ENCODE measurements at places on chromosomes 2 and 18.
A peak's percentile ranks its signal among the peaks of the same experiment; 100 is the strongest.

DNA sequence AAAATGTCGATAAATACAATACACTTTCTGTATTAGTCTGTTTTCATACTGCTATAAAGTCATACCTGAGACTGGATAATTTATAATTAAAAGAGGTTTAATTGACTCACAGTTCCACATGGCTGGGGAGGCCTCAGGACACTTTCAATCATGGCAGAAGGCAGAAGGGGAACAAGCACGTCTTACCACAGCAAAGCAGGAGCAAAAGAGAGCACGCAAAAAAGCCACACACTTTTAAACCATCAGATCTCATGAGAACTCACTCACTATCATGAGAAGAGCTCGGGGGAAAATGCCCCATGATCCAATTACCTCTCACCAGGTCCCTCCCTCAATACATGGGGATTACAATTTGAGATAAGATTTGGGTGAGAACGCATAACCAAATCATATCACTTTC lies 256.7 kb downstream of the ANAPC1 start:
- no peak for DNase-seq

GRCh38 chr2:64760128-64760527 lies 106.4 kb upstream of the SERTAD2 start:
- no peak for DNase-seq

DNA sequence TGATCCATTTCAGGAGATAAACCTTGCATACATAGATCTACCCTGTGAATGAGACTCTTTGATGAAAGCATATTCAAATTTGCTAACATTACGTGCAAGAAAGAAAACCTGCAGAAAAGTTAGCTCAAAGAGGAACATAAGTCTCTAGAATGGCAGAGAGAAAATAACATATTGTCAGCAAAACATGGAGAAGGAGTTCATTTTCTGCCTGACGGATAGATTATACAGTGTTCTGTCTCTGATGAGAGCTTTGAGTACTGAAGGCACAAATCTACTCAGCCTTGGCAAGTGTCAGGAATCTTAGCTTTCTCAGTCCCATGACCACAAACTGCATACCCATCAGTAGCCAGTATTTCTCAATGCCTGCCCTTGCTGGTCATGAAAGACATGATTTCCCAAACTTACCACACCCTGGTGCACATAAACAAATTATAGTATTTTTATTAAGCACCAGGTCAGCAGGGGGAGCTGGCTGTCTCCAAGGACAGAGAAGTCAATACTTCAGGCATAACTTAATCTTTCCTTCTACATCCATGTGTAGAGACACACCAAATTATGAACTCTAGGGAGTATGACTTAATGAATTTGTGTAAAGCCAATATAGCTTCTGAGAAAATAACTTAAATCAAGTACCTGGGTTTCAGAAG lies 401.2 kb upstream of the SOX11 start:
- DNase-seq: peak; percentile 3

DNA sequence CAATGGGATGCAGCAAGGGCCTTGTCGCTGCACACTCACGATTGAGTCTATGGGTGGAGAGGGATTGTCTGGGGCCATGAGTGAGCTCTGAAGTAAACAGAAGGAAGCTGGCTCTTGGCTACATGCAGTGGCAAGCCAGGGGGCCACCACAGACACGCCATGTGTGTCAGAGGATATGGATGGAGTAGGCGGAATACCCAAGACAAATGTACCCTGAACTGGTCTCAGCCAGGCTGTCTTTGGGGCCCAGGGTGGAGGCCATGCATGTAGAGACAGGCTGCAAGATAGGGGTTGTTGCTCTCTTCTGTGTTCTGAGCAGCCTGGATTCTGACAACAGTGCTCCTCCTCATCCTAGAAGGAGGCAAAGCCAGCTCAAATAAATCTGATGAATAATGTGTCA lies 24.0 kb upstream of the ITGA6 start:
- DNase-seq: no peak

GRCh38 chr2:50241282-50241681 lies 790.6 kb downstream of the NRXN1 start:
- no peak for DNase-seq

DNA sequence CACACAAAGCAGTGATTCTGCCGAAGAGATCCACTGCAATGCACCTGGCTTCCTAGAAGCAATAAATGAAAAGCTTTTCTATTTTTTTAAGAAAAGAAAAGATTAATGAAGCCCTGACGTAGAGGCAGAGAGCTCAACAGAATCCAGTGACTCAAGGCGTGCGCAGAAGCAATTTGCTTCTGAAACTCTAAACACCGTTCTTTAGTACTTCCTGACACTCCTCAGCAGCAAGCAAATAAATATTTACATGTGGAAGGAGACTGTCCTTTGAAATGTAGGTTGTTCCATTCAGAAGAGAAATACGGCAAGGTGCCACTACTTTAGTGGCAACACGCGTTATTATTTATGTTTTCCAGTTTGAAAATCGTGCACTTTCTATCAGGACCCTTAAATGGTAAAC lies 126.2 kb upstream of the ZNF516 start:
- no peak for DNase-seq

GRCh38 chr2:148619560-148620195 lies 24.9 kb upstream of the EPC2 start:
- DNase-seq: no peak

DNA sequence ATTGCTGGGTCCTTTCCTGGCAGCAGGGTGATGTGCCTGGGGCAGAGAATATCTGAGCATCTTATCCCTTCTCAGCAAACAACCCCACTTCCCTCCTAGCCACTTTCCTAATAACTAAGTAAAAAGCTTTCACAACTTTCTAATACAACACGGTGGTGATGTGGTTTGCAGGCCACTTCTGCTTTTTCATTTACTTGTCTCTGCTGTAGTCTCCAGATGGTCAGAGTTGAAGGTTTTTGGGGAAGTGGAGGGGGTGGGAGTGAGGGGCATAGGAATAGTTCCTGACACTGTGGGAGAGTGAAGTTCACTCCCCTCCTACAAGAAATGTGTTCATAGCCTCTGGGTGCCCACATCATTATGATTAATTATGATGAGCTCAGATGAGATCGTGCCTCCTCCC lies 11.6 kb downstream of the OXER1 start:
- DNase-seq: no peak

DNA sequence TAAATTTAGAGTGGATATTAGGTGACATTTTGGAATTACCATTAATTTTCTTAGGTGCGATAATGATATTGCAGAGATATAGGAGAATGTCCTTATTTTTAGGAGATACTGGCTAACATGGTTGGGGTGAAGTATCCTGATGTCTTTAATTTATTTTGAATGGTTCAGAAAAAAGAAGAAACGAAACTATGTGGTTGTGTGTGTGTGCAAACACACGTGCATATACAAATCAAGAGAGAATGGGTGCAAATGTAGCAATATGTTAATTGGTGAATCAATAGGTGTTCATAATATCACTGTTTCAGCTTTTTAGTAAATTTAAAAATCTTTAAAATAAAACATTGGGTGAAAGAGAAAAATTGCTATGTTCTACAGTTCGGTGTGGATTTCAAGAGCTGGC lies 140.9 kb downstream of the DIS3L2 start:
- DNase-seq: no peak

GRCh38 chr18:38198956-38199355 lies 633.4 kb upstream of the CELF4 start:
- no peak for DNase-seq

- peak; percentile 22 for DNase-seq
These were observed 20.1 kb upstream of the ACMSD start for GRCh38 chr2:134818321-134818720.

- DNase-seq: peak; percentile 23
These were observed 645.5 kb upstream of the ID2 start for GRCh38 chr2:8036366-8036765.

DNA sequence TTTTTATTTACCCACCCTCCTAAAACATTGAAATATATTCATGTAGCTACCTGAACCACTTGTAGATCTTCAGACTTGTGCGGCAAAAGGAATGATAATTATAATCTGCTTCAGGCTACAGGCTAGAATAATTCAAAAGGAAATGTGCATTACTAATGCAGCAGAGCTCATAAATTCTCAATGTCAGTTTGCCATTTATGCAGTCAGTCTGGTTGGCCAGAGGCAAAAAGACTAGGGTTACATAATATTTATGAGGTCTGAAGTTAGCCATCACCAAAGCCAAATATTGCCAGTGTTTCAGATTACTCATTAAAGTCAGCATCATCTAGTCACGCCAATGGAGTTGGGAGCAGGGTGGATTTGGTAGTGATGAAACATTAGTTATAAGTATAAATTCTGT lies 38.9 kb downstream of the METAP1D start:
- peak; percentile 65 for DNase-seq

DNA sequence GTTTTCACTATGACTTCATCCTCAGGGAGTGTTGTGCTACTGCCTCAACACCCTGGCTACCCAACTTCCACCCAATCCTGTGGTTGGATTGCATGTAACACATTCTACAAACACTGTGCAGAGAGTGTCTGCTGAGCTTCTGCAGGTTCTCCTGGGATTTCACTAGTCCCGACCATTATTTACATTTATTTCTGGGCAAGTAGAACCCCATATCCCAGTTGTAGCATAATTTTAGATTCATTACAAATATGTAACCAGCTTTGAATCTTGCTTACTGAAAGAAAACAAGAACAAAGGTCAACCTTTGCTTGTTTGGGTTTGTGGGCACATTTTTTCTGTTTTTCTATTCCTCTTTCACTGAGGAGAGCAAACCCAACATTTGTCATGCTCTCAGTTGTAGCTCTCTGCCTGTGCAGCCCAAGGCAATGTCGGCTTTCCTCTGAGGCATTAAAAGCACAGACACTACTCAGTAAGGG lies 2036.1 kb upstream of the LRRTM1 start:
- DNase-seq: no peak

- no peak for DNase-seq
These were observed 1.4 kb downstream of the MBP start for GRCh38 chr18:77131100-77131651.

DNA sequence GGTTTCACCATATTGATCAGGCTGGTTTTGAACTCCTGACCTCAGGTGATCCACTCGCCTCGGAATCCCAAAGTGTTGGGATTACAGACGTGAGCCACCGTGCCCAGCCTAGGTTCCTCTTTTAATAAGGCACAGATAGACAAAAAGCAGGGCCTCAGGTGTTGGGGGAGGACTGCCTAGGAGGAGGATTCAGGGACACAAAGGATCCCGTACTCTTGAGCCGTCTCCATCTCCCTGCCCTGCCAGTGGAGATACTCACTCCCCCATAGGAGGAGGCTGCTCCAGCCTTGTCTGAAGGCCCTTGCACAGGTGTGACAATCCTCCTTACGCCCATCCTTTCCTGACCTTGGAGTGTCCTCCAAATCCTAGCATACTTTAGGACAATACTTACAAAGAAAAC lies 32.0 kb upstream of the TFCP2L1 start:
- DNase-seq: no peak

DNA sequence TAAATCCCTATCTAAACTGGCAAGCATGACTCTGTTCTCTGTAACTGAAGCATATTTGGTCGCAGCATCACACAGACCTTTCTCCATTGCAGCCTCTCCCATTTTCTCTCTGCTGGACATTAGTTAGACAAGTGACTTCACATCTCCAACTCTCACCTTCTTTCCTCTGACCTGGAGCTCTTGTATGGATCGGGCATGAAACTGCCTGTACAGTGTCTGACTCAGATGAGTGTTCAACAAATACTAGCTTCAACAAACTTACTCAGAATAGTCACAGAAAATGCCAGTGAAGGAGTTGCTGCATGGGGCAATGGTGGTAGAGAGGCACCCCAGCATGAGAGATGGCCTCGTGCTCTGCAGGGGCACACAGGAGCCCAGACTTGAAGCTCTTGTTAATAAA lies 104.7 kb upstream of the COPS8 start:
- DNase-seq: no peak

- DNase-seq: no peak
These were observed 435.1 kb upstream of the MEIS1 start for GRCh38 chr2:65999796-66000195.

GRCh38 chr2:33782395-33783230 lies 183.5 kb upstream of the FAM98A start:
- no peak for DNase-seq

DNA sequence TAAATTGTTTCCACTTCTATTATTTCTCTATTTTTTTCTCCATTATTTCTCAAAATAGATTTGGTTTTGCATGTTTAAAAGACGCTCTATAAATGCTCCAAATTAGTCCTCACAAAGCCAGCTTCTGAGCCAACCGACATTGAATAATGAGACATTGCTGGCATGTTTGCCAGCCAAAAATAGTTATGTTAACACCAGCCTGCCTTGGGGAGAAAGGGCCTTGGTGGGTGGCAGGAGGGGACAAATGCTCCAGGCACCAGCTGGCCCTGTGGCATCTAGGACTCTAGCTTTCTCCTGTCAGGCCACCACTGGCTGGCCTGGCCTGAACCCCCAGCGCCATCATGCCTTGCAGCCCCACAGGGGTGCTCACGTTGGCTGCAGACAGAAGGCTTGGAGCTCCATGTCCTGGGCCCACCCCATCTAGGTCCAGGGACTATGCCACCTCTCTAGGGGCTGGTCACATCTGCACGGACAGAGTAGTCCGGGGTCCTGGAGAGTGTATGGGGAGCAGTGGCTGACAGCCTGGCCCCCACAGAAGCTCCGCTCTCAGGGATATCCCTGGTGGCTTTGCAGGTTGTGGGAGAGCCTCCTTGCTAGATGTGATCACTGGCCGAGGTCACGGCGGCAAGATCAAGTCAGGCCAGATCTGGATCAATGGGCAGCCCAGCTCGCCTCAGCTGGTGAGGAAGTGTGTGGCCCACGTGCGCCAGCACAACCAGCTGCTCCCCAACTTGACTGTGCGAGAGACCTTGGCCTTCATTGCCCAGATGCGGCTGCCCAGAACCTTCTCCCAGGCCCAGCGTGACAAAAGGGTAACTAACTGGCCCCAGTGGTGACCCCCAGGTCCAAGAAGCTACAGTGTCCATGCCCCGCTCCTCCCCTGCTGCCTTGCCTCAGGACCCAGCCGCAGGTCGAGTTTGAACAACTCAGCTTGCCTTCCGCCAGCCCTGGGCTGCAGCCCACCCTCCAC lies 12.5 kb downstream of the ABCG8 start:
- DNase-seq: no peak

DNA sequence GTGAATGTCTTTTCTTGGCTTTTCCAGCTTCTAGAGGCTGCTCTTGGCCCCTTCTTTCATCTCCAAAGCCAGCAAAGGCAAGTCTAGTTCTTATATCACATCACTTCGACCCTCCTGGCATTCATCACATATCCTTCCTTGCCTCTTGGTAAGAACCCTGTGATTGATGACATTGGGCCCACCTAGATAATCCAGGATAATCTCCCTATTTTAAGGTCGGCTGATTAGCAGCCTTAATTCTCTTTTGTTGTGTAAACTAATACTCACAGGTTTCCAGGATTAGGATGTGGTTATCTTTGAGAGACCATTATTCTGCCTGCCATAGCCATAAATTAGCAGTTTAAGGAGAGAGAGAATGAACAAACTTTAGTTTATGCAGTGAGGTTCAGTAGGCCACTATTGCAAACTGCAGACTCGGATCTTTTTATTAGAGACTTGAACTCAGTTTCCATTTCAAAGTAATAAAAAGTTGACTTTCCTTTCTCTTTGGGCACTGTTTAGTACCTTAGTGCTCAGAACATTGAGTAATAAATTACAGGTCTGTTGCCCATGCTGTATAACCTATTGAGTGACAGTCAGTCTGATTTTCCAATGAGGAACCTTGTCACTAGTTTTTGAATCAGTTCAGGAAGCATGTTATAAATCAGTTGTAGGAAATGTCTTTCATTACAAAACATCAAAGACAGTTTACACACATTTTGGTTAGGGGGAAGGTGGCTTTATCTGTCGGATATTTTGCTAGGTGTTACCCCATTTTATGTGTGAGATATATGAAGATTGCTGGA lies 4.5 kb downstream of the NDUFV2 start:
- no peak for DNase-seq
